Right cardiac atrium (tissue), 5 donors: ENCODE measurements at places on chromosomes 16 and 17.
A peak's percentile ranks its signal among the peaks of the same experiment; 100 is the strongest.

DNA sequence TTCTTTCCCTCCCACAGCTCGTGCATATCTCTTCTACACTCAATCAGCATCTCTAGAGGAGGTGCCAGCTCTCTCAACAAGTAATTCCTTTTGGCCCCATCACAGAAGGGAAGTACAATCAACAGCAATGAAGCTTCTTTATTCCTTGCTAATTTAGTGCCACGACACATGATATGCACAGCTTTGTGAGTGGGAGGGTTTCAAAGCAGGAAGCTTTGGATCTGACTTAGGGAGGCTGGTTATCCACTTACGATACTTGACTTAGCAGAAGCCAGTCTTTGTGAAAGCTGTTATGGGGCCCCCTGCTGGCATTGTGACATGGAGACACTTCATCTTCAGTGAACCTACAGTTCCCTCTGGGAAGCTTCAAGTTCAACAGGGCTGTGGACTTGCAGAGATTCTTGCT, 81.0 kb downstream of the TMEM100 start:
- peak; percentile 76 for DNase-seq

DNA sequence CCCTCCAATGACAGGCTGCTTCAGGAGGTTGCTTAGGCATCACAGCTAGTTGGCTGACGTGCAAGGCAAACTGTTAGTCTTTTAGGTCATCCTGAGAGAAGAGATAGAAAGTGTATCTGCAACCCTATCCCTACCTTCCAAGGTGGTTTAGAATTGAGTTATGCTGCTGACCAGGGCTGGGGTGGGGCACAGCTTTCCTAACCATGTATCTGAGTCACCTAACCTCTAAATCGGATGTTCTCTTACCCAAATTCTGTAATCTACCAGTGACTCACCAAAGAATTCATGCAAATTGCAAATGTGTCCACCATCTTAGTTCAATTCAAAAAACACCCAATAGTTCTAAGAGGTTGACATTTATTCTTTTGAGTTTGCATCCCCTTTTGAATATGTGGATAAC, 107.2 kb upstream of the DYNLRB2 start:
- no peak for DNase-seq

GRCh38 chr17:40015998-40016985, 1.1 kb downstream of the CSF3 start:
- peak; percentile 29 for DNase-seq

DNA sequence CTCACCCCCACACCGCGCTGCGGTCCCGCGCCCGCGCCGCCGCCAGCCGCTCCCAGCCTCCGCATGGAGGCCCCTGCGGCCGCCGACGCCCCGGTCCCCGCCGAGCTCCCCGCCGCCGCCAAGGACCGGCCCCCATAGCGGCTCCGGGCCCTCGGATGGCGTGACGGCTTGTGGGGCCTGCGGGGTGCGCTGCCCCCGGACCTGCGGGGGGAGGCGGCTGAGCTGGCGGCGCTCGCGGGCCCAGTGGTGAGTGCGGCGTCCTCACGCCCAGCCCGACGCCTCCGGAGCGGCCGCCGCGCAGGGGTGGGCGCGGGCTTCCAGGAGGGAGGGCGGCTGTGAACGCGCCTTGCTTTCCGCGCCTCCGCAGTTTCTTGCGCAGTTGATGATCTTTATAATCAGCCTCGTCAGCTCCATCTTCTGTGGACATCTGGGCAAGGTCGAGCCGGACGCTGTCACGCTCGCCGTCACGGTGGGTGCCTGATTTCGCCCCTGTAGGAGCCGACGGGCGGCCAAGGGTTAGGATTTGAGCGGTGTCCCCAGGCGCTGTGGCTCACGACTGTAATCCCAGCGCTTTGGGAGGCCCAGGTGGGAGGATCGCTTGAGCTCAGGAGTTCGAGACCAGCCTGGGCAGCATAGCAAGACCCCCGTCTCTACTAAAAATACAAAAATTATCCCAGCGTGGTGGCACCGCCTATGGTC, 46.4 kb downstream of the SLC47A1 start:
- DNase-seq, result peak; percentile 68

DNA sequence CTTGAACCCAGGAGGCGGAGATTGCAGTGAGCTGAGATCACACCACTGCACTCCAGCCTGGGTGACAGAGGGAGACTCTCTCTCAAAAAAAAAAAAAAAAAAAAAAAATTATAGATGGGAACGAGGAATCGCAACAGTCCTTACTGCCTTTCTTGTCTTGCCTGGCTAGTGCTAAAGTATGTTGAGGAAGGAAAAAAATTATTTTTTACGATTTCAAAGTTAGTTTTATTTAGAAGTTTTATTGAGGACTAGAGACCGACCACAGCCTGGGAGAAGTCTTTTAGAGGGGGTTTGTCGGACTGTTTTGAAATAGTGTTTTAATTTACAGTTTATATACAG, 15.8 kb upstream of the DNAH17 start:
- DNase-seq, result no peak

GRCh38 chr16:22320572-22321339, 23.5 kb downstream of the POLR3E start:
- DNase-seq, result no peak

GRCh38 chr17:69567130-69567529, 152.6 kb downstream of the MAP2K6 start:
- DNase-seq, result no peak

DNA sequence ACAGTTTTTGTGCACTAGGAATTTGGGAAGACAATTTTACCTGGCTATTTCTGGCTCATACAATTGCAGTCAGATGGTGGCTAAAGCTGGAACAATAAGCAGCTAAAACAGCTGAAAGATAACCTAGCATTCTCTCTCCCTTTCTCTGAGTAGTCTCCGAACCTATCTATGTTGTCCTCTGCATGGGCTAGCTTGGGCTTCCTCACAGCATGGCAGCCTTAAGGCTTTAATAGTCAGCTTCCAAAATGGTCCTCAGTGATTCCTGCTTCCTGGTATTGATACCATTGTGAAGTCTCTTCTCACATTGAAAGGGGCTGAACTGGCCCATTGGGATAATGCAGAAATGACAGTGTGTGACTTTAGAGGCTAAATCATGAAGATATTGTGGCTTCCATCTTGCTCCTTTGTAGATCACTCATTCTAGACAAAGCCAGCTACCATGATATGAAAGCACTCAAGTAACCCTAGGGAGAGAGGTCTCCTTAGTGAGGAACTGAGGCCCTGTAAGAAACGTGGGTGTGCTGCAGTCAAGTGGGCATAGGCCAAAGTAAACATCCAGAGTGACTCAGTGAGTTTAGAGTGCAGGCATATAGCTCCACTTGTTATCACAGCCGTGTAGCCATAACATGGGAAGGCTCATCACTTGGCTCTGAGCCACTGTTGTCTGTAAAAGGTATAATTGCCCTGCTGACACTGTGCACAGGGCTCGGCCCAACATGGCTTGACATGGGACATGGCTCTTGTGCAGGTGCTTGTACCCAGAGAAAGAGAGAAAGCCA, 5.5 kb upstream of the VKORC1 start:
- peak; percentile 22 for DNase-seq

GRCh38 chr16:4908854-4909401, 28.0 kb downstream of the PPL start:
- DNase-seq, result no peak

DNA sequence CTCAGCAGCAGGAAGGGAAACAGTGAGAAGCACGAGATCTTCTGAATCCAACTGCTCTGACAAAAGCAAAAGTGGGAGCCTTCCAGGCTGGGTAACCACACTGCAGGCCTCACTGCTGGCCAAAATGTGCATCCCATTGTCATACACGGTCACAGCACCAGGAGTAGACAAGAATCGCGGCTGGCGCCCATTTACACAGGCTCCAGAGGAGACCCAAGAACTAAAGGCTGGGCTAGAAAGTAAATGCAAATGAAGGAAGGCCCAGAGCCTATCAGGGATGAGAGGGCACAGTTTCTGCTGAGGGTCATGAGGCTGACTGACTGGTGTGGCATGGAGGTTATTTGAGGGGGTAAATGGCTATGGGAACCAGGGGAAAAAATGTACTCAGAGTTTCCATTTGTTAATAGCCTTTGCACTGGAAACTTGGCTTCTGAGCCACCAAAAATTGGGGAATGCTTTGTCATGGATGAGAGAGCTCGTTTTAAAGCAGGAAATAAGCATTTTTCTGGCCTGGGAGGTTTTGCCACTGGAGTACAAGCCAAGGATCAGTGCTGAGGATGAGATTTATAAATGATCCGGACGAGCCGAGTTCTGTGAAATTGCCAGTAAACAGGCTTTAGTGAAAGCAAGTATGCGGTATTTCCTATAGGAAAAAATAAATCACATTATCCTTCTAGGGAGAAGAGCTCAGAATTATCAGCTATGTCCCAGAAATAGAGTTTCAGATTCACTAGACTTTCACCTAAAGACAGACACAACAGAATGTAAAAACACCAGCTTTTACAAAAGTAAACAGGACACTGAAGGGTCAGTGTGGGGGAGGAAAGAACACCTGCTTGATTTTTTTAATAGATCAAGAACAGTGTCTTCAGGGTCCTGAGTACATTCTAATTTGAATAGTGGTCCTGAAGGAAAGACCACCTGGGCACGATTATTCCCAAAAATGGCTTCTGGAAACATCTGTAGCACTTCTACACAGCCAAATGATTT, 66.9 kb upstream of the GSG1L start:
- no peak for DNase-seq
